Hypothalamus (tissue), 51 donors: ENCODE measurements at places on chromosomes 3 and 15.

- DNase-seq = no peak
Observed at GRCh38 chr3:57434041-57434440, 110.1 kb downstream of the DNAH12 start.

- DNase-seq = no peak
Observed at GRCh38 chr3:16004812-16005211, 169.7 kb upstream of the GALNT15 start.

DNA sequence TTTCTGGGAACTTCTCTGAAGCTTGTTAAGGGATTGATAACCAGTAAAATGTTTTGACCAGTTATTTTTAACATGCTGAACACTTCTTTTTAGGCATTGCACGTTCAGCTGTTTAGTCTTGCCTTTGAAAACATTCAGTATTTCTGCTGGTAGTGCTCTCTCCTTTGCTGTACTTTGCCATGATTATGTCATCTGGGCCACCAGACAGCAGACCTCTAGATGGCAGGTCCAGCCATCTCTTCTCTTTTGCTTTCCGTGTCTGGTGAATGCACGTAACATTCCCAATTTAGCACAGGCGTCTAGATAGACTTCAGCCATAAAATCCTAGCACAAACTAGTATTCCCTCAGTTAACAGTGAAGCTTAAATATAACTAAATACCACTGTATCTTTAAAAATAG, 57.8 kb downstream of the RAB7A start:
- no peak for DNase-seq

DNA sequence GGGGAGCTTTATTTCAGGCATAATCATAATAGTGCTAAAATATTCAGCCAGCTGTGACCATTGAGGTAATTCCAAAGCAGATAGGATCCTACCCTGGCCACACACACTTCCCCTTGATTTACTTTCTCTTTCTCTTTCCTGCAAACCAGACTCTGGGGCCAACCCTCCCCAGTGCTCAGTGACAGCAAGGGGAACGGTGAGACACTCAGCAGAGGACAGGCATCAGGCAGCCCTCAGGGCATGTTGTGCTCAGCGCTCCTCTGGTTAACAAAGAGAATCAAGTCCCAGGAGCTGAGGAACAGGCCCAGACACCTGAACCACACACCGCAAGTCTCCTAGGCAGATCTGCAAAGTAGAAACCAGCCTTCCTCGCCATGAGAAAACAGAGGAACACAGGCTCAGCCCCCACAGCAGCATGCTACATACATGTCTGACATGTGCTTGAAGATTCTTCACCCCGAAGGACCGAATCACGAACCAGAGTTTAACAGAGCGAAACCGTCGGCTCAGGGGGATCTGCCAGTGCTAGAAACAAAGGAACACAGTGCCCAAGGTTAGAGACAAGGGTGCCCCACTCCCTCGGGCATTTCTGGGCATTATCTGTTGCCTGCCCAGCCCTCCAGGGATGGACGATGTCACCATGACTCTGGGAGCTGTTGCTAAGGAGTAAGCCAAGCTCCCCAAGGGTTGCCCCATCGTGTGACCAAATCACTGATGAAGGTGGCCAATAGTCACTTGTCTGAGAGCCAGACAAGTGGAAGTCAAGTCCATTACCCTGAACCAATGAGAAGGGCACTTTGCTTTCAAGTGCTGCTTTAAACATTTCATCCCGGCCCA, 17.5 kb downstream of the HDC start:
- DNase-seq = no peak

DNA sequence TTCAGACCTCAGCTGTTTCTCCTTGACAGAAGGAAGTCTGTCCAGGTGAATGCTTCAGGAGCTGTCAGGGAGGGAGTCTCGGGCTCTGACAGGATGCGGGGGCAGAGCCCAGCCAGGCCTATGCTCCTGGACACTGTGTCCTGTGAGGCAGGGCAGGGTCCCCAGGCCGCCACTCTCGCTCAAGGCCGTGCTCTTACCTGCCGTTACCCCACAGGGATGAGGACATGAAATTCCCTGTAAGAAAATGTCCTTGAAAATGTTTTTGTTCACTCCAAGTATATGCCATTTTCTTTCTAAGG, 63.9 kb downstream of the BOC start:
- no peak for DNase-seq

DNA sequence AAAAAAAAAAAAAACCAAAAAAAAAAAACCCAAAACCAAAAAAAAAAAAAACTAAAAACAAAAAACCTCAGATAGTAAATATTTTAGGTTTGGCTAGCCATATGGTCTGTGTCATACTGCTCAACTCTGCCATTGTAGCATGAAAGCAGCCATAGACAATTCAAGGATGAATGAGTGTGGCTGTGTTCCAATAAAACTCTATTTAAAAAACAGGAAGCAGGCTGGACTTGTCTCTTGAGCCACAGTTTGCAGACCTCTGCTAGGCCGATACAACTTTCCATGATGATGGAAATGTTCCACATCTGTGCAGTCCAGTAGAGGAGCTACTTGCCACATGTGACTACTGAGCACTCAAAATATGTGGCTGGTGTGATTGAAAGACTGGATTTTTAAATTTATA, 11.1 kb downstream of the EFCAB12 start:
- no peak for DNase-seq

DNA sequence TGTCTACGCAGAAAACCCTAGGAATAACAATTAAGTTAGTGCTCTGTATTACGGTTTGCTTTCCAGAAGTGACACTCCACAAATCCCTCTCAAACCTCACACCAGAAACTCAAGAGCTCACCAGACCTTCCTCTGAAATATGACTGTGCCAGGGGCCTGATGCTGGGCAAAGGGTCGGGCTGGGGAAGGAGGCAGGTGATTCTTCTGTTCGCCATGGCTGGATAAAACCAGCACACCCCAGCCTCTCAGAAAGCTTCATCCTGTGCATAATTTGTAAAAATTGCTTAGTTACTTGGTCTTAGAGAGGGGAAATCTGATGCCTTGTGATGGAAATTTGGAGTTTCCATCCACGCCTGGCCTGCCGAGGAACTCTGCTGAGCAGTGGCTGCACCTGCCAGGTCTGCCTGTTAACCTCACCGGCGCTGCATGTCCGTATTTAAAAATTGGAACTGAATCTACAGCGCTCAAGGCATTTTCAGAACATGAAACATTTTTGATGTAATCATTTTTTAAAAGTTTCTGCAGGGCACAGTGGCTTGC, 22.7 kb upstream of the ATP1B3 start:
- no peak for DNase-seq

DNA sequence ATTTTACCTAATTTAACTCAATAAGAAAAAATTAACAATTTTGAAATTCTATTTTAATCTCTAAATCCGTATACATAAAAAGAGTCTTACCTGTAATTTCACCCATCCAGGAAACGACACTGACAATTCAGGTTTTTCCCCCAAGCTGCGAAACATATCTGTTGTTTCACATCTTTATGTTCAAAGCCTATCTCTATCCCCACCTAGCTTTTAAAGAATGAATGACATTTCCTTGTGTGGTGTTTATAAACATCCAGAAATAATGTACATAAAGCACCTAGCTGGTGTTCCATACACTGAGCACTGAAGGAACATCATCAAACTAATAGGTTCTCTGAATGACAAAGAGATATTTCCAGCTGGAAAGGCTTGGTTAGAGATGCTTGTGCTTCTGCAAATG, 867.8 kb downstream of the SQOR start:
- DNase-seq = no peak

- DNase-seq = no peak
Observed at GRCh38 chr15:81155375-81156218, 21.5 kb downstream of the CFAP161 start.

GRCh38 chr3:66675366-66675765, 174.5 kb upstream of the LRIG1 start:
- no peak for DNase-seq

GRCh38 chr3:116524453-116525210, 79.3 kb upstream of the LSAMP start:
- DNase-seq = no peak

GRCh38 chr3:140170612-140171011, 235.6 kb downstream of the CLSTN2 start:
- no peak for DNase-seq

DNA sequence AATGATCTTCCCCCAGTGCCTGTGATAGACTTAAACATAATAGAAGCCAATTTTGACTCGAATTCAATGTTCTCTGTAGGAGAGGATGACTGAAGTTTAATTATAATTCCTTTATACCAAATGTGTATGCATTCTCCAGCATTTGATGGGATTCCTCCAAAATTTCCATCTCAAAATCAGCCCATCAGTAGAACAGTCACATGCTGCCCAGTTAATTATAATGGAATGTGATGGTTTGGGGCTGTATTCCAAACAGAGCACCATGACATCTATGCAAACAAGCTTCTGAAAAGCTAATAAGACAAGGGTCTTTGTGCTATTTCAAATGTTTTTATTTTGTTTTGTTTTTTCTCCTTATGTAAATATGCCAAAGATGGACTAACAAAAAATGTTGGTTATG, 127.7 kb upstream of the SPATA16 start:
- DNase-seq = no peak

DNA sequence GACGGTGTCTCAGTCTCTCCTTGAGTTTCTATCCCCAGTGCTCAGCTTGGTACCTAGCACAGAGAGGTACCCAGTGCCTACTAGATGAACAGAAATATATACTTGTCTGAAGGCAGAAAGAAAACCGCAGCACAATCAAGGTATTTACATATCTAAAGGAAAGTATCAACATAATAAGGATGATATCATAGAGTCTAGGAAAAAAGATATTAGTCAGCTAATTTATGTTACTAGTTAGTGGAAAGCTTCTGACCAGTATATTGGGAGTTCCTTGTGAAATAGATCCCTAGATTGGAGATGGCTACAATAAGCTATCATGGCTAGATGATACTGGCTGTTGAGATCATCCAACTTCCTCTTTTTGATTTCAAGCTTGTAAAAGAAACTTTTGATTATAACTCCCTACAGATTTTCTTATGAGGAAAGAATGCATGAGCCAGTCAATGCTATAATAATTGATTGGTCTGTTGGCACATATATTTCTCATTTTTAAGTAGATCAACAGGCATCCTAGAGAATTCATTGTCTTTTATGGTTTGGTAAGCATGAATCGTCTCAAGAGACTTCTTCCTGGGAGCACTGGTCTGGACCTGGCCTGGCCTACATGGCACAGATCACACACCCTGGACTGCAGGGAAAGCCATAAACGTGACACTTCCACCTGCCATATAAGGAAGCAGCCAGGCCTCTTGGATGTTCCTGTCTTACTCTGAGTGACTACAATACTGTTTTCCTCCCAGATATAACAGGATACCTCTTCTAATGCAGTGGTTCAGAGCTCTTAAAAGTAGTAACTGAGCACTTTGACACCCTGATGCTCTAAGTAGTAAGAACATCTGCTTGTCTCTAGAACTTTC, 60.7 kb downstream of the IMPG2 start:
- no peak for DNase-seq

- no peak for DNase-seq
Observed at GRCh38 chr15:59384507-59384906, 11.8 kb upstream of the MYO1E start.

- no peak for DNase-seq
Observed at GRCh38 chr3:148931574-148931973, 59.8 kb upstream of the GYG1 start.

GRCh38 chr15:40397688-40398412, 7.7 kb upstream of the IVD start:
- no peak for DNase-seq

DNA sequence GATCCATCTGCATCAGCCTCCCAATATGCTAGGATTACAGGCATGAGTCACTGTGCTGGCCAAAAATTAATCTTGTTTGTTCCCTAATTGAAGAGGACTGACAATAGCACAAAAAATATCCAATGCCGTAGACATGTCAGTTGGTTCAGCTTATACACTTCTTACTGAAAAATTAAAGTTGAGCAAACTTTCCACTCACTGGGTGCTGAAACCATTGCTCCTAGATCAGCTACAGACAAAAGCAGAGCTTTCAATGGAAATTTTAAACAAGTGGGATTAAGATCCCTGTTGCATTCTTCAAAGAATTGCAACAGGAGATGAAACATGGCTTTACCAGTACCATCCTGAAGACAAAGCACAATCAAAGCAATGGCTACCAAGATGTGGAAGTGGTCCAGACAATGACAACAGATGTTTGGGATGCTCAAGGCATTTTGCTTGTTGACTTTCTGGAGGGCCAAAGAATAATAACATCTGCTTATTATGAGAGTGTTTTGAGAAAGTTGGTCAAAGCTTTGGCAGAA, 16.0 kb downstream of the ISLR2 start:
- DNase-seq = no peak

GRCh38 chr15:96093063-96093462, 237.4 kb upstream of the NR2F2 start:
- no peak for DNase-seq

DNA sequence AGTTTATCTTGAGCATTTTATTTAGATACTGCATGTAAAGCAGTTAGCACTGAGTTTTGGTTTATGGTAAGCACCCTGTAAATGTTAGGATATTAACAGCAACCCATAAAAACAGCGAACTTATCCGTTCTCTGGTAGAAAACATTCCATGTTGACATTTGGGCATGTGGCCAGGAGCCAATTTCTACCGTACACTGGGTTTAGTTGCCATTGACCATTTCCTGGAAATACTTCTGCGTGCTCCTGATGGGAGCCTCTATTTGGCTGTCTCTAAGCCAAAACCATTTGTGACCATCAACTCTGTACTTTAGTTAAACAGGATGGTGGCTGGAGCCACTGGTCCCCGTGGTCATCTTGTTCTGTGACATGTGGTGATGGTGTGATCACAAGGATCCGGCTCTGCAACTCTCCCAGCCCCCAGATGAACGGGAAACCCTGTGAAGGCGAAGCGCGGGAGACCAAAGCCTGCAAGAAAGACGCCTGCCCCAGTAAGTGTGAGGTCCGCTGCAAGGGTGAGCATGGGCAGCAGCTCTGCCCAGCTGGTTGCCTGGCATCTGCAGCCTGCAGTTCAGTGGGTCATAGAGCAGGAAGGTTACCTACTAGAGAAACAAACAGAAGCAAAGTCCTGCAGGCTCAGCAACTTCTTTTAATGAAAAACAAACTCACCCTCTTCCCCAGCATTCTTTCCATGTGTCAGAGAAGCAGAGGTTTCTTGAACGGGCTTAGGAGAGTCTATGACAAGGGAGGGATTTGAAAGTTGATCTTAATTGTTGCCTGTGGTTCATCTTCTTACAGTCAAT, 7.1 kb downstream of the THBS1 start:
- no peak for DNase-seq

GRCh38 chr15:38260077-38260476, 7.4 kb downstream of the SPRED1 start:
- DNase-seq = no peak
